Mammary epithelial cell (primary cell): ENCODE measurements at places on chromosomes 3 and 15. TPM values are rescaled to one million over a fixed set of nuclear protein-coding genes. Genes with fewer than 3 reads are reported as not detected.

PRR20G gene
- not detected for total RNA-seq

GRCh38 chr15:62187910-62188309, 22.8 kb upstream of the C2CD4B start:
- peak; percentile 21 for DNase-seq

- no peak for DNase-seq
Observed at GRCh38 chr3:152998591-152998990, 163.4 kb upstream of the RAP2B start.

- DNase-seq = no peak
Observed at GRCh38 chr15:65887565-65887964, 18.3 kb downstream of the RAB11A start.

DNA sequence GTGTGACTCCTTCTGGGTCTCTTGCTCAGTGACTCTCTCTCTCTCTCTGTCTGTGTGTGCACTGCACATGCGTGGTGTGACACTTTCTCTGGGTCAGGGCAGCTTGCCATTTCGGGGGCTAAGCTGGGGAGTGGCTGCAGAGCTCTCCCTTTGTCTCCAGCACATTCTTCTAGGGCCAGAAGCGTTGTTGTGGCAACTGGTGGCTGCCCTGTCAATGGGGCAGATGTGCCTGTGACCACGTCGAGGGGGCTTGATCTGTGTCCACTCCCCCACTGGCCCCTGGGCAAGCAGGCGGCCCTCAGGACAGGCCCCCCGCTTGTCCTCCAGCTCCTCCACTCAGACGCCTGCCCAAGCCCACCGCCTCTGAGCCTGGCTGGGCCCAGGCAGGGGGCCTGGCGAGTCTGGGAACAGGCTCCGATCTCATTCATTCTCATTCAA, 67.8 kb downstream of the WNT7A start:
- DNase-seq = no peak

DNA sequence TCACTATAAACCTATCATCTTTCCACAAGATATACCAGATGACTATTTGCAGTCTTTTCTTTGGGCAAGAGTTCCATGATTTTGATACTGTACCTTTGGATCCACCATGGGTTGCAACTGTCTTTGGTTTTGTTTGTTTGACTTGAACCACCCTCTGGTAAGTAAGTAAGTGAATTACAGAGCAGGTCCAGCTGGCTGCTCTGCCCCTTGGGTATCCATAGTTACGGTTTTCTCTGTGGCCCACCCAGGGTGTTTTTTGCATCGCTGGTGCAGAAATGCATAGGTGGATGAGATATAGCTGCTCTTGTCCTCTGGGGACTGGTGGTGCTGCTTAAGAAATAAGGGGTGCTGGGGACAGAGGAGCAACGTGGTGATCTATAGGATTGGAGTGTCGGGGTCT, 33.8 kb downstream of the CHDH start:
- DNase-seq = no peak

DNA sequence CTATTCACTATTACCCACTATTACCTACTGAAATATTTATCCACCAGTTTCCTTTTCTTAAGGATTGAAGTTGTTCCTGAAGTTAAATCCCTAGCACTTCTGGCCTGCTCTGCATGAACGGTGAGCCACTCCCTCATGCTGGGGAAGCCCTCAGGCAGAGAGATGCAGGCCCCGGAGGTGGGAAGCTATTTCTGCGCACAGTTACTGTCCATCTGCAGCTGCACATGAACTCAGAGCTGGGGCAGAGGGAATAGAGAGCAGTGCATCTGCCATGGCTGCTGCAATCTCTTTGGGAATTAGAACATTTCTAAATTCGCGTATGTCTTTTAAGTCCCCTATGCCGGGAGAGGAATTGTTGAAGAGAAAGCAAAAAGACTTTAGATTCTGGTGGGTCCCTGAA, 6.3 kb upstream of the GALNT15 start:
- DNase-seq = no peak

DNA sequence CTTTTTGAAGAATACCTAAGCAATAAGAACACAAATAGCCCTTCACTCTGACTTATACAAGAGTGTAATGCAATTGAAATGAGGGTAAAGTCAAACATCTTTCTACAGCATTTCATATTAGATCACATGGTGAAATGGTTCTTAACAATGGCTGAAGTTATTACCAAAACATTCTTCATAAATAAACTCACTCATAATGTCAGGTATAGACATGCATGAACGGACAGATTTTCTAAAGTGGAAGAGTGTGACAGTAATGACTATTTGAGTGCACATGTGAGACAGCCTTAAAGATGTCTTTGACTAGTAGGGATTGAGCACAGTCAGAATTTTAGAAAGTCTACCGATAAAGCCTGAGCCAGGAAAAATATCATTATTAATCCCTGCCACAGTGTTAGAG, 471.0 kb downstream of the ZPLD1 start:
- no peak for DNase-seq

DNA sequence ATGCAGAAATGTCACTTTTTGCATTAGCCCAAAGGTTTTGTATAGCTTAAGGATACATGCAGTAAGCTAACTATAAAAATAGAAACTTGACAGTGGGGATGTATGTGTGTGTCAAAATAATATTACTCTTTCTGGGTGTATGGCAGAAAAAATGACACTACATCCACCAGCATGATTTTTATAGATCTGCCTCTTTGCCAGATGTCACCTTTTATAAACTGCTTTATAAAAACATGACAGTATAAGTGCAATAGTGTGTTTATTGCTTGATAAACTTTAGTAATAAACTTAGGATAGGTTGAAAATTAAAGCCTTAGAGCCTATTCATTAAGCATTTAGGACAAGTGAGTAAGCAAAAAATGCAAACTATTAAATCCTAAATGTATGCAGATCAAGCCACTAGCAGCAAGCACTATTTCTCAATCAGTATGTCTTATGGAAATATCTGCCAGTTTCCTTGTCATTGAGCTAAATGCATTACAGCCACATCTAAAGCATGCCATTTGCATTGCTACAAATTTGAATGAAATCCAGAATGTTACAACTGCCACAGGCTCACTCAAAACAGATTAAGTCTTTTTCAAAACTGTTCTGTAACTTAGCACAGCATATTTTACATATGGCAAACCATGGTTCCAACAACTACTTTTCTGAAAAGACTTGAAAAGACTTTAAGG, 935.0 kb downstream of the FHIT start:
- DNase-seq = no peak

GRCh38 chr3:21938267-21938681, 187.3 kb upstream of the ZNF385D start:
- no peak for DNase-seq

DNA sequence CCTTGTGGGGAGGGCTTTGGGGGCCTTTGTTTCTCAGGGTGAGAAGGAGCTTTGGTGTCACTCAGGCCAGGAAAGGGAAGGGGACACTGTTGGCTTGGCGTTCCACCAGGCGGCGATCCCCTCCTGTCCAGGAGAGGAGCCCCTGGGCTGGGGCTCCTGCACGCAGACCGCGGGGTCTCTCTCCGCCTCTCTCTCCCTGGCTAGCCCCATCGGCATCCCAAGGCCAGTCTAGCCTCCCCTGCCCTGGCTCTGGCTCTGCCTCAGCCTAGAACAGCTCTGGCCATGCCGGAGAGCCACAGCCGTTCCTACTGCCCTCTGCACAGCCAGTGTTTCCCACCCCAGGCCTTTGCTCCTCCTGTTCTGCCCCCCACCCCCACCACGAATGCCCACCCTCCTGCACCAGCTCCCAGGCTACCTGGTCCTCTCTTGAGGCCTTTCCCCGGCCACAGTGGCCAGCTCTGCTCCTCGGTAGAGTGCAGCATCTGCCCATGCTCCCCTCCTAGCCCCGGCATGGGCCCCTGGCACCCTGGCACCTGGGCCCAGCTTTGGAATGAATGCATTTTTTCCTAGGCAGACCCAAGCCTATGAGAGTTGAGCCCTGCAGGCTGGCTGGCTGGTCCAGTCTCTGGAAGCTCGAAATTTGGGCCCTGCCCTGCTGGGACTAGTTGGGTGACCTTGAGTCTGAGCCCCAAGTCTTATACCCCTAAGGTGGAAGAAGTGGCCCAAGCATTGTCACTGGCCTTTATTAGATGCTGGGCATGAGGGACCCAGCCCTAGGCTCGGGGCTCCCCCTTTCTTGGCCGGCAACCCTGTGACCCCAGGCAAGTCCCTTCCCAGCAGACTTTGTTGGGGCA, 2.4 kb downstream of the PLXNA1 start:
- no peak for DNase-seq
